ENCODE measurements at places on chromosomes 6 and 20. TPM values are rescaled to one million over a fixed set of nuclear protein-coding genes. Genes with fewer than 3 reads are reported as not detected.

The FRK gene
- 1.1 TPM for total RNA-seq

The C2 gene
- 18.0 TPM for total RNA-seq

The LY86 gene
- total RNA-seq: not detected

The TMC2 gene
- total RNA-seq: not detected

The MYL9 gene
- 141 TPM for total RNA-seq

The BNIP5 gene
- not detected for total RNA-seq

Data from osteoblast (primary cell).